ENCODE measurements at places on chromosomes 6 and 20. TPM values are rescaled to one million over a fixed set of nuclear protein-coding genes. Genes with fewer than 3 reads are reported as not detected.

- H3K27me3 ChIP-seq: no peaks in the 10 kb centered on the region
- H3K4me1 ChIP-seq: peaks cover 20% of the 10 kb centered on the region
- peaks cover 3% of the 10 kb centered on the region for H3K36me3 ChIP-seq
- peak overlapping the region; percentile 52 for H3K27ac ChIP-seq
- H3K4me3 ChIP-seq: peak overlapping the region; percentile 15
- no peak for DNase-seq
These were observed 11.1 kb downstream of the HLA-F start for GRCh38 chr6:29734046-29735018.

DNA sequence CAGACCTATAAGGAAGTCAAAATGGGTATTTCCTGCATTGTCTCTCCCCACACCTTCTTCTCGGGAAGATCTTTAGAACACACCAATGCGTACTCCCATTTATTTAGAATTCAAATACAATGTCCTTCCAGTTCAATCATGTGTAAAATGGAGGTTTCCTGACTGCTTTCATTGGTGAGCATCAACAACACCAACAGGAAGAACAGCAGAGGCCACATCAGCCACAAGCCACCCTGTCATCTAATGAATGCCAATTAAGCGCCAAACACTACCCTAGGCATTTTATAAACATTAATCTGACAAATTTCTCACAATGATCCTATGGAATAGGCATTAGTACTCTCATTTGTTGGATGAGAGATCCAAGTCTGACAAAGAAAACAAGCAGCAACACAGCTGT, 68.4 kb upstream of the SMLR1 start:
- H3K27ac ChIP-seq: no peak overlapping the region
- H3K27me3 ChIP-seq: no peaks in the 10 kb centered on the region
- H3K4me3 ChIP-seq: no peak overlapping the region
- no peak for DNase-seq

Gene RAMACL
- total RNA-seq: 0.95 TPM

- DNase-seq: no peak
- no peak overlapping the region for H3K27ac ChIP-seq
- no peak overlapping the region for H3K4me3 ChIP-seq
- no peaks in the 10 kb centered on the region for H3K36me3 ChIP-seq
- H3K27me3 ChIP-seq: no peaks in the 10 kb centered on the region
These were observed 43.5 kb downstream of the FAM184A start for GRCh38 chr6:119034827-119035458.

GRCh38 chr6:166351715-166352285, 9.5 kb upstream of the SFT2D1 start:
- DNase-seq: no peak
- peaks cover 18% of the 10 kb centered on the region for H3K4me1 ChIP-seq
- H3K27ac ChIP-seq: no peak overlapping the region
- H3K36me3 ChIP-seq: peaks cover 3% of the 10 kb centered on the region
- peaks cover 41% of the 10 kb centered on the region for H3K27me3 ChIP-seq
- no peak overlapping the region for H3K4me3 ChIP-seq

GRCh38 chr6:17061097-17061496, 40.8 kb upstream of the STMND1 start:
- no peaks in the 10 kb centered on the region for H3K36me3 ChIP-seq
- H3K4me1 ChIP-seq: no peaks in the 10 kb centered on the region
- DNase-seq: no peak
- no peak overlapping the region for H3K27ac ChIP-seq

DNA sequence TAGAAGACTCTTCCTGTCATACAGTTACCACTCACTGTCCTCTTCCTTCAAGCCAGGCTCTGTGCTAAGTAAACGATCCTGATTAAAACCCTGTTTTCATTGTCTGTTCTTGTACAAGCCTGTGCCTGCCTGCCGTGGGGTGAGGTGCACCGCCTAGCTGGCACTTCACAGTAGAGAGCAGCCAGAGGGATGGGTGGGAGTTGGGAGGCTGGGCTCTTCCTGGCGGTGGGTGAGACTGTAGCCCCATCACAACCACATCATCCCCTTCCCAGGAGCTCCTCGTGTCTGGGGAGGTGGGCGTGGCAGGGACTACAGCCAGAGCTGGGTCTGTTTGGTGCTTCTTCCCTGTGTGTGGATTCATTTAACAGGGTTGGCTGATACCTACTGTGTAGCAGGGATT, 382.0 kb downstream of the TAF4 start:
- H3K4me3 ChIP-seq: no peak overlapping the region
- no peak overlapping the region for H3K27ac ChIP-seq
- no peak for DNase-seq
- no peaks in the 10 kb centered on the region for H3K27me3 ChIP-seq

Gene KCNK5
- total RNA-seq: 14.7 TPM

DNA sequence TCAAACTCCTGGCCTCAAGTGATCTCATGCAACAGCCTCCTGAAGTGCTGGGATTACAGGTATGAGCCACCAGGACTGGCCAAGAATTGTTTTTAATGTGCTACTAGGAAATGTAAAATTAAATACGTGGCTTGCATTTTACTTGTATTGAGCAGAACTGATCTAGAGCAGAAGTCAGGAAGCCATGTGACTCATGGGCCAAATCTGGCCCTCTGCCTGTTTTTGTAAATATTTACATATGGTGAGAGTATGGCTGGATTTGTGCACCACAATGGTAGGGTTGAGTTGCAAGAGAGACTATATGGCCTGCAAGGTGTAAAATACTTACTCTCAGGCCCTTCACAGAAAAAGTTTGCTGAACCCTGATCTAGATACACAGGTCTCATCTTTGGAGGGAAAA, 75.8 kb downstream of the LAMP5 start:
- no peak overlapping the region for H3K27ac ChIP-seq
- H3K4me1 ChIP-seq: no peaks in the 10 kb centered on the region
- peaks cover 8% of the 10 kb centered on the region for H3K27me3 ChIP-seq
- no peak overlapping the region for H3K4me3 ChIP-seq

DNA sequence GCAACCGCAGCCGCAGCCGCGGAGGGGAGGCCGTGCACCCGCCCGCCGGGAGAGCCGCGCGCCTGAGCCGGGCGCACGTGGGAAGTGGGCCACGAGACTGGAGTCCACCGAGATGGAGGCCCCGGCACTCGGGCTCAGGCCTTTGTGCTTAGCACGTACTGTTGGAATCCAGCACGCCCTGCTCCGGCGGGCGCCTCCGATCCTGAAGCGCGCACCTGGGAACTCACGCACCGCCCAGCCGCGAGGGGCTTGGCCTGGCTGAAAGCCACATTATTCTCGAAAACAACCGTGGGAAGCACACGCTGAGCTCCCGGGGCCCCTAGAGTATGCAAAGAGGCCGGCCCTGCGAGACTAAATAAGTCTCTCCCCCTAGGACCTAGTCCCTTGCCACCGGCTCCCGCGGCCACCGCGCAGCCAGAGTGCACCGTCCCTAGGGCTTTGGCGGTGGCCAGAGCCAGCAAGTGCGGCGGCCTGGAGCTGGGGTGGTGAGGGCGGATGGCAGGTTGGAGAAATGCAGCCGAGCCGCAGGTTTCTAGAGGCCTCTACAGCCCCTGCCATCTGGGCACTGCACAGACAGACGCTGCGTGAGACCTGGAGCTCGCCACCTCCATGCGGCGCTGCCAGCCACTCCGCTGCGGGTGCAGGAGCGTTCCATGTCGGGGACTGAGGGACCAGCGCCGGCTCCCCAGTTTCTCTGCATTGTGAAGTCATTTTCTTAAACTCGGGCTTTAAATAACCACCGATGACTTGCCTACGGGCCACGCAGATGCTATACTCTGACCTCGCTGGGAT, 42.0 kb upstream of the LY86 start:
- peaks cover 50% of the 10 kb centered on the region for H3K27me3 ChIP-seq
- peak overlapping the region; percentile 73 for H3K4me3 ChIP-seq
- no peaks in the 10 kb centered on the region for H3K36me3 ChIP-seq
- no peak overlapping the region for H3K27ac ChIP-seq
- DNase-seq: peak; percentile 20

Gene TPD52L1
- 0.56 TPM for total RNA-seq

DNA sequence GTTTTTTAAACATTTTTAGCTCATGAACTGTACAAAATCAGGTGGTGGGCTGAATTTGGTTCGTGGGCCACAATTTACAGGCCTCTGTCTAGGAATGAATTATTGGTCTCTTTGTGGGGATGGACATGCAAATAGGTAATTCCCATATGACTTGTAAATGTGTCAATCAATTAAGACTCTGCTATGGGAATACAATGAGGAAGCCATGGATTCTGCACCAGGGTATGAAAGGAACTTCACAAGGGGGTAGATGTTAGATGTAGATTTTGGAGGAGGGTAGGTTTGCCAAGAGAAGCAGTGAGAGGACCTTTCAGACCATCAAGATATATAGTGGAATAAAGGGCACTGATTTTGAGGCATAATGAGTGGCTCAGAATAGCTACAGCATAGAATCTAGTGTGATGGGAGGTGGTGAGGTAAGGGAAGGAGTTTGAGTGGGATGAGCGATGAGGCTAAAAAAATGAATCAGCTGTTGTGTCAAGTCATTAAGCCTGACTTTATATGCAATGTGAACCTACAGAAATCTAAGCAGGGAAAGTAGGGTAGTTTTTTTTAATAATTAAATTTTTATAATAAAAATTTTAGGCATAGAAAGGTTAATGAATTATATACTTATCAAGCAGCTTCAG, 32.6 kb upstream of the RNF182 start:
- peaks cover 13% of the 10 kb centered on the region for H3K27me3 ChIP-seq
- H3K36me3 ChIP-seq: no peaks in the 10 kb centered on the region
- H3K4me3 ChIP-seq: no peak overlapping the region
- H3K27ac ChIP-seq: no peak overlapping the region
- no peak for DNase-seq

DNA sequence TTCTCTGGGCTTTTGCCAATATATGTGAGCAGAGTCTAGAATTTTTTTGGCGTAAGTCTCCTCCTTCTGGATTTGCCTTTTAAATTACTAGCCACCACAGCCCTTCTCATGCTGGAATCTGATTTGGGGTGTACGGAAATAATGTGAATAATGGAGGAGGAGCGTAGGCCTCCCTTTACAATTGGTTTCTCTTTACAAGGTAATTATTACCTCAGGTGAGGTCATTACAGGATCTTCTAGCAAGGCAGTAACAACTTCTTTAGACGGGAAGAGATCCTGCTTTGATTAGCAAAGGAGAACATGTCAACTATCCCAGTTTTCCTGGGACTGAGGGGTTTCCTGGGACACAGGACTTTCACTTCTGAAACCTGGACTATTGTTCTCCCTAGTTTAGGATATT, 8.9 kb downstream of the RWDD2A start:
- H3K27ac ChIP-seq: no peak overlapping the region
- DNase-seq: no peak
- no peaks in the 10 kb centered on the region for H3K36me3 ChIP-seq
- H3K4me1 ChIP-seq: peaks cover 10% of the 10 kb centered on the region

Gene NKX2-2
- not detected for total RNA-seq

DNA sequence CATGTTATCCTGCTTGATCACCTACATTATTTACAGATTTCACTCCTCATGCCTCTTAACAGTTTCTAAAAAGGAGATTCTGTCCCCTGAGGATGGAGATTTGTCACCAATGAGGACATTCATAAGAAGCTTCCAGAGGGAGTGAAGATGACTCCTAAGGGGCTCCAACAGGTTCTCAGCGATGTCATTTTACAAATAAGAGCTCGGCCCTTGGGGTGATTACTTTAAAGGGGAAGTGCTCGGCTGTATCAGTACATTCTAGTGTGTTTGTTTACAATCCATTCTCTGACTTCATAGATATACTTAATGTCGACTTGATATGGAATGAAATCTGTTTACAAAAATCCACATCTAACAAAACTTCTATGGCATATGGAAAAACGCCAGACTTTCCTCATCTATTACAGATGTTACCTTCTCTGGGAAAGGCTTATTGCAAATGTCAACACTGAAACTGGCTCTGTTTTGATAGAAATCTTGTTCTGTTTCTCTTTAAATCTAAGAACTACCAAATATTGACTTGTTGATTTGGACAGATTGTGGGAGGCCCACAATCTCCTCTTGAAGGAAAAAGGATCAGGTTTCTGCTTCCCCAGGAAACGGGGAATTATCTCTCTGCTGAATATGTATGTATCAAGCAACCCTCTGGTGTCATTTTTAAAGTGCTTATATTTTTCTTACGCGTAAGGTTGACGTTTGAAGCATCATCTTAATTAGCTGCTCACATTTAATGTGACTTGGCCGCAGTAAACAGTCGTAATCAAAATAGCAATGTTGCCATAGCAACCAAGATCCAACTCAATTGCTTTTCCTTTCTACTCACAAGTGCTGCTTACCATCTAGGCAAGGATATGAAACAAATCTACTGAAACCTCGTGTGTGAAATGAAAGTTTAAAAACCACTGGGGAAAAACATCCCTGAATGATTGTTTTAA, 95.7 kb downstream of the SHLD1 start:
- no peaks in the 10 kb centered on the region for H3K27me3 ChIP-seq
- peak overlapping the region; percentile 71 for H3K27ac ChIP-seq
- peak overlapping the region; percentile 53 for H3K4me3 ChIP-seq
- no peak for DNase-seq
- H3K4me1 ChIP-seq: peaks cover 71% of the 10 kb centered on the region
- H3K36me3 ChIP-seq: peaks cover 2% of the 10 kb centered on the region

DNA sequence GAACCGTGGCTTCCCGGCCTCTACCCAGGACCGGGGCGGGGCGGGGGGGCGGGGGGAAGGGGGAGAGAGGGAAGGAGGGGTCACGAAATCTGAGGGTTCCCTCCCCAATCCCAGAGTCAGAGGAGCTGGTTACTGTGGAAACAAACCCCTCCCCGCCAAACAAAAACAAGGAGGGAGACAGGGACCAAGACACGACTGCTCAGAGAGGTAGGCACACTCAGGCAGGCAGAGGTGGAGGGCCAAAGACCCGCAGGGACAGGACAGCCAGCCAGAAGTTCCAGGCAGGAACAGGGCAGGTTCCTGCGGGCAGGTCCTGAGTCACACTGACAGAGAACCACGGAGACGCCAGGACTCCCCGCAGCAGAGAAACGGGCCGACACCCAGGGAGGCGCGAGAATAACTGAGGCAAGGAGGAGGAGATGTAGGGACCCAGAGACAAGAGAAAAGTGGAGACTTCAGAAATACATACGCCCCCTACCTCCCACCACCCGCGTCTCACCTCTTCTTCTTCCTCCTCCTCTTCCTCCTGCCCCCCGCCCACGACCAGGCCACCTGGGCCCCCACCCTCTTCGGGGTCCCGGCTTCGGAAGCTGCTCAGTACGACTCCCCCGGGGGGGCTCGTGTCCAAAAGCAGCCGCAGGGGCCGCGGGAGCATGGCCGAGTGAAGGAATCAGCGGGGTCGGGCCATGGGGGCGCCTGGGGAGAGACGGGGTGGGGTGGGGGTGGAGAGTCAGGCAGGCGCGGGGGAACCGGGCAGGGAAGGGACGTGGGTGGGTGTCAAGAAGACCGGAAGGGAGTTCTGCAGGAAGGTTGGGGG, 578 bp downstream of the RGL2 start:
- peak; percentile 60 for DNase-seq
- peaks cover 10% of the 10 kb centered on the region for H3K36me3 ChIP-seq
- H3K4me3 ChIP-seq: peak overlapping the region; percentile 100
- H3K4me1 ChIP-seq: peaks cover 33% of the 10 kb centered on the region
- H3K27ac ChIP-seq: peak overlapping the region; percentile 98

DNA sequence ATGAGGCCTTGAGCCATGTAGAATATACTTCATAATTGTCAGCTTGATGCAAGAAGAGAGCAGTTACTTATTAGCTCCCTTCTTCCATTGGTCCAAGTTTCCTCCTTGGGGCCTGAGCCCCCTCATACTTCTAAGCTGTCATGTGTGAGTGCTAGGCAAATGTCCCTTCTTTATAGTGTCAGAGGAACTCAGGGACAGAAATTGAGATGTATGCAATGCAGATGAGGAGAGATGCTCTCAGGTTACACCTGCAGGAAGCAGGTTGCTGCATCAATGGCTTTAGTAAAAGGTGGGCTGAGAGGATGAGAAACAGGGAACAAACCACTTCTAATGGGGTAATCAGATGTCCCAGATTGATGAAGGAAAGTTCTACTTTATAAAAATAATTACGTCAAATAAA, 6.7 kb upstream of the PDSS2 start:
- H3K4me1 ChIP-seq: no peaks in the 10 kb centered on the region
- no peak for DNase-seq
- peaks cover 14% of the 10 kb centered on the region for H3K27me3 ChIP-seq
- H3K27ac ChIP-seq: no peak overlapping the region
- no peaks in the 10 kb centered on the region for H3K36me3 ChIP-seq
